ENCODE measurements at places on chromosomes 1 and 21.

GRCh38 chr1:156826630-156827029, 10.0 kb upstream of the SH2D2A start:
- no peak for DNase-seq

DNA sequence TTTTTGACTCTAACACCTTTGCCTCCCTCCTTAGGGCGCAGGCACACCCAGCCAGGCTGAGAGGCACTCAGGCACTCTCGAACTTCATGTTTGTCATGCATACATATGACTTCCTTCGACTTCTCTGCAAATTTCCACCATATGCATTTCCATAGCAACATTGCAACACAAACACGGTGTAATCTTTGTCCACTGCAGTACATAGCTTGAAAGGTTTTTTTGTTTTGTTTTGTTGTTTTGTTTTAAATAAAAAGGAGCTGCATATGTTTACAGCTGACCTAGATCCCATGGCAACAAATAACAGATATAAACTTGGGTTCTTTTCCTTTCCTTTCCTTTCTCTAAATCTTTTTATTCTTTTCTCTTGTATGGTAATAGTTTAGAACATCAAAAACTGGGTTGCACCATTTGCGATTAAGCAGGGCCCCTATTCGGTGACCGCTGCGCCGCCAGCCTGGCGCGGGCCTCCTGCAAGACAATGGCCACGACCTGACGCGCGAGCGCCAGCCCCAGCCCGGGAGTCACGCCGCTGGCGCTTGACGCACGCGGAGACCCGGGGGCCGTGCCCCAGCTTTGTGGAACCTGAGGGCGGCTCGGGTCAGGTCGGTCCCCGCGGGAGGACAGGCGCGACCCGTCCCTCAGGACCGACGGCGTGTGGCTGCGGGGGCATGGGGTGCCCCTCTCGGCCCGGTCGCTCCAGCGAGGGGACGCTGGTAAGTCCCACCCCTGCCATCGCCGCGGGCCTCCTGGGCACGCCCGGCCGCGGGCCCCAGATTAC, 35.2 kb downstream of the CCN1 start:
- DNase-seq = no peak

GRCh38 chr1:218171302-218171893, 113.7 kb upstream of the RRP15 start:
- DNase-seq = peak; percentile 41

GRCh38 chr21:39313042-39313570, 326 bp downstream of the BRWD1 start:
- DNase-seq = no peak

GRCh38 chr1:21251773-21252471, 38.3 kb downstream of the ECE1 start:
- no peak for DNase-seq

DNA sequence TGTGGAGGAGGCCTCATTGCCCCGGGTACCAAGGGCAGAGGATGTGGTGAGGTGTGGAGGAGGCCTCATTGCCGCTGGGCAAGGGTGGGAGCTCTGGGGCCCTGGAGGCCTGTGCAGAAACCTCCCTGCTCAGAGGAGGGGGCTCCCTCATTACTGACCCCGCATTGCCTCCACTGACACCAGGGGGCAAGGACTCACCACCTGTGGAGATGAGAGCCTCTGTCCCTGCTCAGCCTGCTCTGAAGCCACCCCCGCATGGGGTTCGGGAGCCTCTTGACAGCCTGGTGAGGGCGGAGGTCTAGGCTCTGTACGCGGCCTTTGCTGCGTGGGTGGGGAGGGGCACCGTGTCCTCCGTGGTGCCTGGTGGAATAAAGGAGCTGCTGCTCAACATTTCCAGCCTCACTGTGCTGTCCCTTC, 95.0 kb upstream of the COL6A1 start:
- DNase-seq = no peak

- DNase-seq = no peak
Measured at GRCh38 chr1:240435996-240436566, 175.9 kb downstream of the GREM2 start.

- DNase-seq = no peak
Measured at GRCh38 chr21:36507397-36508018, 27.6 kb upstream of the CLDN14 start.

GRCh38 chr21:41614511-41614910, 106.6 kb upstream of the TMPRSS2 start:
- DNase-seq = no peak

- DNase-seq = no peak
Measured at GRCh38 chr1:240794046-240794843, 182.3 kb upstream of the GREM2 start.

GRCh38 chr1:218863987-218864386, 309.7 kb upstream of the LYPLAL1 start:
- DNase-seq = no peak

DNA sequence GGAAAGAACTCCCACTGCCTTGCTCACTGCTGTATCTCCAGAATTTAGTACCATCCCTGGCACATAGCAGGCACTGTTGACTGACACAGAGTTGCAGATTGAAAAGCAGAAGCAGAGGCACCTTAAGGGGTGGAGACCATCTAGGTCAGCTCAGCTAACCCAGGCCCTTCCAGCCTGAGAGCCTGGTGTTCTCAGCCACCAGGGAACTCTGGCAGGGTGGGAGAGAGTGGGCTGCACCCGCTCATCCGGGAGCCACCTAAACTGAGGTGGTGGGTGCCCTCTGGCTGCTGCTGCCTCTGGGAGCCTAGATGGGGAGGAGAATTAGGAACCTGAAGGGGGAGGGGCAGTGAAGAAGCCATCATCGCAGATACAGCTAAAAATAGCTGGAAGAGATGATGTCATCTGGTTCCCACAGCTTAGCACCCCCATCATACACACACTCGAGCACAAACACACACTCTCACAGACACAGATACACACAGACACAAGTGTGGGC, 1.5 kb upstream of the TSPAN1 start:
- no peak for DNase-seq

DNA sequence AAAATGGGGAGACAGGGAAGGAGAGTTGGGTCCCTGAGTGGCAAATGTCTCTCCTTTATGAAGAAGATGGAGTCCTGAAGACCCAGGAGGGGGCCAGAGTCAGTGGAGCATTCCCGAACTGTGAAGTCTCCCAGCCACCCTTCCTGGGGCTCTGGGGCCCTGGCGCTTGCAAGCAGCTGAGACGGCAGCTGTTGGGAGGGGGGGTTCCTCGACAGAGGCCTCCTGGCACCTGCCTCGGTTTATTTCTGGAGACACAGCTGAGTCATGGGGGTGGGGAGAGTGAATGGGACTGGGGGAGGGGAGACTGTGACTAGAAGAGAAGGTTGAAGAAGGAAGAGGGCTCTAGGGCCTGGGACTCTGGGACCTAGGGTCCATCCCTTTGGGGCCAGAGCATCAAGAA, 14.0 kb downstream of the NES start:
- DNase-seq = no peak

DNA sequence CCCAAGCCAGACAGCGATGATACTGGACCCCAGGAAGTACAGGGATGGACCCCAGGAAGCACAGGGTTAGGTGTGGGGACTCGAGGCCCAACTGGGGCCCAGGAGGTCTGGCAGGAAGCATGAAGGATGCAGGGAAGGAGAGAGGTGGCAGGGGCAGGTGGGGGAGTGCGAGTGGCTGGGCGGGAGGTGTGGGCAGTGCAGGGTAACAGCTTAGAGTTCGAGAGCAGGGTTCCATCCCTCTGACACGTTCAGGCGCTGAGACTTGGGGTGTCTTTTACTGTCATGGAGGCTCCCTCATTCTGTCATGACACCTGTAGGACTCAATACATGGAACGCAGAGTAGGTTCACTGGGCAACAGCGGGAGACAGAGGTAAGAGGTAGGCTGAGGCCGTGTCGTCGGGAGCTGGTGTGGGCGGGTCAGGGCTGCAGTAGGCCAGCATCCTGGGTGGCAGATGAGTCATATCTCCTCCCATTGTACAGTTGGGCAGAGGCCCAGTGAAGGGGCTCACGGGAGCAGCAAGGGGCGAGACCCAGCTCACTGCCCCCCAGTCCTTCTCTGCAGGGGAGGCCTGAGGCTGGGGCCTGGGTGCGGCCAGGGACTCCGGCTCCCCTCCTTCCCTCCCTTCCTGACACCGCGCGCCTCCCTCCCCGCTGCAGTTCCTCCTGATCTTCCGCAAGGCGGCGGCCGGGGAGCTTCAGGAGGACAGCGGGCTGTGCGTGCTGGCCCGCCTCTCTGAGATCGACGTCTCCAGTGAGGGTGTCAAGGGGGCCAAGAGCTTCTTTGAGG, 11.6 kb upstream of the CTRC start:
- peak; percentile 29 for DNase-seq

GRCh38 chr1:103448560-103448959, 76.9 kb upstream of the RNPC3 start:
- DNase-seq = no peak

GRCh38 chr1:233227930-233228465, 67.5 kb downstream of the PCNX2 start:
- no peak for DNase-seq

DNA sequence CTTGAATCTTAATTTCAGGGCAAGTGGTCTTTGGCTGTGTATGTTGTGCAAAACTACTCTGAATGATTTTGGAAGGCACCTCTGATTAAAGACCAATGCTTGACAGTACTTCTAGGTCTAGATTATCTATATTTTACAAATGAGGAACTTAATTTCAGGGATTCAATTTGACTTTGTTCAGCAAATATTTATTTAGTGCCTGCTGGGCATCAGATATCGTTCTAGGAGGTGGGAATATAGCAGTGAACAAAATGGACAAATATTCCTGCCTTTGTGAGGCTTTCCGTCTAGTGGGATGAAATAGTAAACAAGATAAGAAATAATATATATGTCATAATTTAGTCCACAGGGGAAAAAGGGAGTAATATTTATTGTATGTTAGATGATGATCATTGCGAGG, 4.7 kb downstream of the ZNF326 start:
- no peak for DNase-seq

- DNase-seq = peak; percentile 80
Measured at GRCh38 chr1:59043796-59044195, 253.1 kb upstream of the FGGY start.

DNA sequence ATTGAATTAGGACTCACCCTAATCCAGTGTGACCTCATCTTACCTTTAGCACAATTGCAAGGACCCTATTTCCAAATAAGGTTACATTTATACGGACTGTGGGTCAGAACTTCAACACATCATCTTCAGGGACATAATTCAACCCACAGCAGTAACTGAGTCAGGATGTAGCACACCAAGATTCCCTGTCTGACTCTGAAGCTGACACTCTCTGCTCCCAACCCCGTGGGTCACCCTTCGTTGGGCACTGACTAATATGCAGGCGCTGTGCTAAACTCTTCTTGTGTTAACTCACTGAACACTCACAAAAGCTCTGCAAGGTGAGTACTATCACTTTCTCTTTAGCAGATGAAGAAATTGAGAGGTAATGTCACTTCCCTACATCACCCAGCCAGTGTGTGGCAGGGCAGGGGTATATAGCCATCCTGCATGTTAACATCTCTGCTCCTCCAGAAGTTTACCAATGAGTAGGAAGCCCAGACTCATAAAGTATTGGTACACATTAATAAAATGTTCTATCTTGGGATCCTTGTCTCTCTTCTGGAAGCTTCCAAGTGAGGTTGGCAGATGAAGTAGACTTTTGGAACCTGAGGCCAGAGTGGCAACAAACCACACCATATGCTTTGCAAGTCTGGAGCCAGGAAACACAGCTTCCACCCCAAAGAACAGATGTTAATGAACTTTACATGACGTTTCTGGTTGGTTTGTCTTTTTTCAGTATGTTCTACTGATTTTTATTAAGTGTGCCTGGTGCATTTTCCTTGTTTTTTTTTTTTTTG, 139.2 kb upstream of the KLHDC7A start:
- DNase-seq = no peak

- DNase-seq = no peak
Measured at GRCh38 chr1:234229581-234230387, 143.5 kb upstream of the COA6 start.

- no peak for DNase-seq
Measured at GRCh38 chr1:227886993-227887696, 60.6 kb downstream of the WNT9A start.

GRCh38 chr1:168260393-168260792, 20.3 kb upstream of the TBX19 start:
- DNase-seq = no peak

DNA sequence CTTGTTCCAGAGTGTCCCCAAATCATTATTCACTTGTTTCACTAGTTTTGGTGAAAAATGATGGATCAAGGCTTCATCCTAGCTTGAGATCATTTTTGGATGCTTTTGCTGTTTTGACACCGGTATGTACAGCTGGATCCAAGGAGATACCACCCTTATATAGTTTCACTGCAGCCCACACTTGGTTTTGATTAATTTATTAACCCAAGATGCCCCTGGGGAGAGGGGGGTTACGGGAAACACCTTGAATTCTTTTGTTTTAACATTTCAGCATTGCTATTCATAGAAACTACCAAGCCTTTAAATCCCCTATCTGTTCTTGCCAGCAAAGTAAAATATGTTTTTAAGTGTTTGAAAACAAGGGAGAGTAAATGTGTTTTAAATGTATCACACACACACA, 457.7 kb upstream of the RUNX1 start:
- no peak for DNase-seq

GRCh38 chr1:161908264-161908663, 115.4 kb downstream of the OLFML2B start:
- DNase-seq = no peak

GRCh38 chr21:16269476-16269875, 539.7 kb downstream of the USP25 start:
- no peak for DNase-seq

DNA sequence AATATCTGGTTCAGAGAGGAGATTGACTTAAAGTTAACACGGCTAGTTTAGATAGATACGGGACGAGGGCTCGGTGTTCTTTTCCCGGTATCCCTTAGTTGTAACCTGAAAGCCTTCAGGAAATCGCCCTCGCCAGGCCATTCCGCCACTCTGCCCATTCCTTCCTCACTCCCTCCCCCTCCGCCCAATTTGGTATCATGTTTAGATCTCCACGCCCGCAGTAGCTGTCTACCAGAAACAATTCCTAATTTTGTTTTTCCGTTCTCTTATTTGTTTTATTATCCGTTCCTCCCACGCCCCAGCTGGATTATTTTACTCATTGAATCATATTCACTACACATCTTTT, 685 bp upstream of the VAMP4 start:
- DNase-seq = peak; percentile 30

DNA sequence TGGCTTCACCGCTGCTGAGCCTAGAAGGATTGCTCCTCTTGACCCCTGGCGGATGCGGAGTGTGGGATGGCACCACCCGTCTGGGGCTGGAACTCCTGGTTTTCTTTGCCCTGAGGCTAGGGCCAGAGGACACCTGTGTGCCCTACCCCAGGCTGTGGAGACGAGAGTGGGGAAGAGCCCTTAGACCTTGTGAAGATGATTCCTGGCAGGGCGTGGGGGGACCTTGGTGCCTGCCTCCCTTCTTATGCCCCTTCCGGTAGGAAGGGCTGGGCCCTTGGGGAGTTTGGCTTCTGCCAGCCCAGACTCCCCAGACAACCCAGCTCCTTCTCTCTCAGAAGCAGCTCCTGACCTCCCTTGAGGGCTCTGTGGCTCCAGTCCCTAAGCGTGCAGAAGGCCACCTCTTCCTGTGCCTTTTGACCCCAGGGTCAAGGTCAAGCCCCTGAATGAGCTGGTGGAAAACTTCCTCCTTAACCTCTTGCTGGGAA, 891 bp downstream of the RPS6KA1 start:
- no peak for DNase-seq

- DNase-seq = peak; percentile 78
Measured at GRCh38 chr1:237562242-237562823, 328.4 kb downstream of the ZP4 start.

GRCh38 chr1:17118706-17119075, 560 bp downstream of the PADI2 start:
- DNase-seq = no peak

Measured in inflammatory macrophage treated with lipopolysaccharide for 4 hours (primary cell).